ENCODE measurements at places on chromosomes 1 and 21.

DNA sequence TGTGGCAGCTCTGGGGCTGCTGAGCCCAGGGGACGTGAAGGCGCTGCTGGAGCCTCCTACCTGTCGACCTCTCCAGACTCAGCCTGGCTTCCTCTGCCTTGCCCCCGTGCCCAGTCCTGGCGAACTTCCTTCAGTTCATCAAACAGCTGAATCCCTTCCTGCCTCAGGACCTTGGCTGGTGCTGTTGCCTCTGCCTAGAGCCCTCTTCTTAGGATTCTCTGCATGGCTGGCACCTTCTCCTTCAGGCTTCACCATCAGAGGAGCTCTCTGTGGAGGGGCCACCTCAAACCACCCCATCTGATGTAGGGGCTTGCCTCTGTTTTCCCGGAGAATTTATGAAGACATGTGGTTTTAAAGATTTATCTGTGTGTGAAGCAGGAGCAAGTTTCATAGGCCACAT, 23.4 kb upstream of the ATF3 start:
- no peak for DNase-seq

- peak; percentile 19 for DNase-seq
Observed at GRCh38 chr1:152018537-152018936, 18.3 kb downstream of the S100A11 start.

DNA sequence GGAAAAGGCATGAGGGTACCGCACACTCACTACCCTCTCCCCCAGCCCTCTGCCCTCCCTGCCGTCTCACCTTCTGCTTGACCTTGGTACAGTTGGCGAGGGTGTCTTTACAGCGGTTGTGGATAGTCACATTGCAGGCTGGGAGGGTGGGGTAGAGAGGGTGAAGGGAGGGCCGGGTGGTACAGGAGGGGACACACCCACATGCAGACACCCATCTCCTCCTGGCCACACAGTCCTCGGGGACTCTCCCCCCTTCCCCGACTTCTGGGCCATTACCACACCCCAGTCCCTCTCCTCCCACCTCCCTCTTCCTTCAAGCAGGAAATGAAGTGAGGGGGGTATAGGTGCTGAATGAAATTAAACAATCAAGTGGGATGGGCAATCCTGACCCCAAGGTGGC, 11.6 kb downstream of the ARHGEF2 start:
- DNase-seq, result no peak

- DNase-seq, result no peak
Observed at GRCh38 chr1:176159993-176160392, 47.1 kb downstream of the COP1 start.

GRCh38 chr1:47536646-47537118, 98.8 kb downstream of the FOXD2 start:
- no peak for DNase-seq

DNA sequence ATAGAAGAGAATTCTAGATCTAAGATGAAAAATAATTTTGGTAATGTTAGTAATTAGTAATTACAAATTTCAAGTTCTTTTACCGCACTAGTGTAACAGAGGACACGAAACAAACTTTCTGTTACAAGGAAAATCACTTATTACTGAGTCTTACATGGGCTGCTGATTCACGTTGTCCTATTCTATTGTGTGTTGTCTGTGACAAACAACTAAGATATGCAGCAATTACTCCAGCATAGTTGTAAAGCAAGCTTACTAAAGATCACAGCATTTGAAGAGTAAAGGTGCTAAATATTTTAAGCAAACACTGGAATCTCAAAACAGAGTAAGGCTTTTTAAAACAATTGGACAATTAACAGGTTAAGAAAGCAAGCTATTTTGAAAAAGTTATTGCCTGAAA, 502.3 kb downstream of the KCNT2 start:
- DNase-seq, result no peak

GRCh38 chr1:93739472-93739871, 57.8 kb upstream of the BCAR3 start:
- no peak for DNase-seq

DNA sequence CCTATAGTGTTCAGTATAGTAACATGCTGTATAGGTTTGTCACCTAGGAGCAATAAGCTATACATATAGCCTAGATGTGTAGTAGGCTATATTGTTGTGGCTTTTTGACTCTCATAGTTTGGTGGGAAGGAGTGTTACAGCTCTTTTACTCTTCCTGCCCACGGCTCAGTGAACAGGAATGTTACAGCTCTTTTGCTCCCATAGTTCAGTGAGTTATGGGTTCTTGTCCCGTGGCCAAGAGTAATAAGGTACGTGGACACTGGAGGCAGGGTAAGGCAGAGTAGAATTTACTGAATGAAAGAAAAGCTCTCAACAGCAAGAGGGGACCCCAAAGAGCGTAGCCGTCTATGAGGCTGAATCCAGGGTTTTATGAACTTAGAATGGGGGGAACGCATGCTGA, 734.3 kb downstream of the ADGRL2 start:
- DNase-seq, result no peak

GRCh38 chr1:112172294-112172882, 182.9 kb upstream of the KCND3 start:
- DNase-seq, result no peak

DNA sequence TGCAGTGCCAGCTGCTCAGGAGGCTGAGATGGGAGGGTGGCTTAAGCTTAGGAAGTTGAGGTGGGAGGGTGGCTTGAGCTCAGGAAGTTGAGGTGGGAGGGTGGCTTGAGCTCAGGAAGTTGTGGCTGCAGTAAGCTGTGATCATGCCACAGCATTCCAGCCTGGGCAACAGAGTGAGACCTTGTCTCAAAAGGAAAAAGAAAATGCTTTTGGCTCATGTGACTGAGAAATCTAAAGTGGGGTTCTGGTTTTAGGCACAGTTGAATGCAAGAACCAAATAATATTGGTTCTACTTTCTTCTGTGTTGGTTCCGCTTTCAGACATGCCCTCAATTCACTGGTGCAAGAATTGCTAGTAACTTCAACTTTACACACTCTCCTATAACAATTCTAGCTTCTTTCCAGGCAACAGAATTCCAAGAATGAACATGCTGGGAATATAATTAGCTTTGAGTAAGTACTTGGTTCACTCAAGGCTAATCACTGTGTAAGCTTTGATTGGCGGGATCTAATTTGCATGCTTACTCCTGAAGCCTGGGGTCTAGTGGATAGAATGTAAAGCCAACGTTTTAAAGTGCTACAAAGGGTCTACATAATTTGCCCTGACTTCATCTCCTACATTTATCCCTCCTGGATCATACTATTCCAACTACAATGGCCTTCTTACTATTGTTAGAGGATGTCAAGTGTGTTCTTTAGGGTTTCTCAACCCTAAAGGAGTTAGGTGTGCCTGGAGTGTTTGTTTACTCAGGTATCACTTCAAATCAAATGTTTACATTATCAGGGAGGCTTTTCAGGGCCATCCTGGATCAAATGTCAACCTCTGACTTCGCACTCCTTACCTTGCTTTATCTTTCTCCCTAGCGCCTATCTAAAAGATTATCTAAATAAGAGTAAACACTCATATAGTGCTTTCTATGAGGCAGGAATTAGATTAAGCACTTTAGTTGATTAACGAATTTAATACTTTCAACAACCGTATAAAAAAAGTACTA, 115.1 kb downstream of the SLC16A1 start:
- DNase-seq, result no peak

DNA sequence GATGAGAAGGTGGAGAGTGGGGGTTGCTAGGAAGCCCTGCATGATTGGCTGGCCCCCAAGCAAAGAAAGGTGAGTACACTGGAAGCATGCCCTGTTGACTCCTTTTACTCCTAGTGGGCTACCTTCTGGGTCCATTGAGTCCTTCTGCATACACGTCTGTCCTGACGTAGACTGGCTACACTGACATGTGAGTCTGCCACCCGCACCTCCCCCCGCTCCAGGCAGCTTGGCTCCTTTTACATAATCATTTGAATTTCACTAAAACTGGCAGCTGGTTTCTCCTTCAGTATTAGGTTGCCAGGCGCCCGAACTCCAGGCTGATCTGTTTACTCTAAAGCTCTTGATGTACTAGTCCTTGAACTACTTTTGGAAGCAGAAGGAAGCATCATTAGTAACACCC, 8.7 kb downstream of the MRPS21 start:
- no peak for DNase-seq

DNA sequence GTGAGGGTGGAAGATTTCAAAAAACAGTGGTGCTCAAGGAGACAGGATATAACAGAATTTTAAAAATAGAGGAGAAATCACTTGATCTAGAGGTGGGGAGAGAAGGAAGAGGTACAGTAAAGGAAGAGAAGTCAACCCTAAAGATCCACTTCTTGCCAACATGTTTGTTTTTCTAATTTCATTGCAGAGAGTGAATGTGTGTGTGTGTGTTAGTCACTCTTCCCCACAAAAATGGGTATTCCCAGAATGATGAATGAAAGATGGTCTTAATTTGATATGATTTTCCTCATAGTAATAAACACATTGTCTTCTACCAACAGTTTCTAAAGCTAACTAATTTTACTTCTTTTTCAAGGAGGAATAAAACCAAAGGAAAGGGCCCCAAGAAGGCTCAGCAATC, 74.2 kb upstream of the NGF start:
- no peak for DNase-seq

DNA sequence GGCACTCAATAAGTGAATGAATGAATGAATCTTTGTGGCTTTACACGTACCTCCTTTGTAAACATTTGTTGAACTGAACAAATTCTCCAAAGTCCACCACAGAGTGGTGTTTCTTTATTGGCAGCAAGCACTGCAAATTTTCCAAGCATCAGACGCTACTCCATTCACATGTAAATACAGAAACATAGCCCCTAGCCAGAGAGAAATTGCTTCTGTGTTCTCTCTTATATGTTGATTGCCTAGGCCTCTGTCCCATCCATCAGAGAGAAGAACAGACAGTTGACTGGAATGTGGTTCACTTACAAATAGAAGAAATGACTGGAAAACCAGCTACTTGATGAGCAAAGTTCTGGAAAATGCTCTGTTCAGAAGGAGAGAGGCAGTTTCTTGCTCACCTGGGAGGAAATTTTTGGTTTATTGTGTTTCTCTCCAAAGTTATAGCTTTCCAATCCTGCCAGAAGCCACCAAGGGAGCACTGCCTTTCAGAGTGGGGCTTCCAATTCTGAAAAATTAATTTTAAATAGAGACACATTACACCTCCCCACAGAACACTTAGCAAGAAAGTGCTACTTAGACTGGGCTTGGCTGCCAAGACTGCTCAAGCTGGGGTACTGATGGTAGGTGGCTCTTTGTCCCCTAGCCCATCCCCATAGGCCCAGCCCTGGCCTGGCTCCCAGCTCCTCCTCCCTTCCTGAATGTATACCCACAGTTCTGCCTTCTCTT, 18.1 kb upstream of the KIRREL1 start:
- no peak for DNase-seq

- DNase-seq, result no peak
Observed at GRCh38 chr1:239763850-239764249, 327.8 kb upstream of the FMN2 start.

GRCh38 chr21:15686506-15686905, 43.3 kb upstream of the USP25 start:
- DNase-seq, result no peak

GRCh38 chr1:95041491-95042165, 31.1 kb downstream of the ALG14 start:
- DNase-seq, result no peak

DNA sequence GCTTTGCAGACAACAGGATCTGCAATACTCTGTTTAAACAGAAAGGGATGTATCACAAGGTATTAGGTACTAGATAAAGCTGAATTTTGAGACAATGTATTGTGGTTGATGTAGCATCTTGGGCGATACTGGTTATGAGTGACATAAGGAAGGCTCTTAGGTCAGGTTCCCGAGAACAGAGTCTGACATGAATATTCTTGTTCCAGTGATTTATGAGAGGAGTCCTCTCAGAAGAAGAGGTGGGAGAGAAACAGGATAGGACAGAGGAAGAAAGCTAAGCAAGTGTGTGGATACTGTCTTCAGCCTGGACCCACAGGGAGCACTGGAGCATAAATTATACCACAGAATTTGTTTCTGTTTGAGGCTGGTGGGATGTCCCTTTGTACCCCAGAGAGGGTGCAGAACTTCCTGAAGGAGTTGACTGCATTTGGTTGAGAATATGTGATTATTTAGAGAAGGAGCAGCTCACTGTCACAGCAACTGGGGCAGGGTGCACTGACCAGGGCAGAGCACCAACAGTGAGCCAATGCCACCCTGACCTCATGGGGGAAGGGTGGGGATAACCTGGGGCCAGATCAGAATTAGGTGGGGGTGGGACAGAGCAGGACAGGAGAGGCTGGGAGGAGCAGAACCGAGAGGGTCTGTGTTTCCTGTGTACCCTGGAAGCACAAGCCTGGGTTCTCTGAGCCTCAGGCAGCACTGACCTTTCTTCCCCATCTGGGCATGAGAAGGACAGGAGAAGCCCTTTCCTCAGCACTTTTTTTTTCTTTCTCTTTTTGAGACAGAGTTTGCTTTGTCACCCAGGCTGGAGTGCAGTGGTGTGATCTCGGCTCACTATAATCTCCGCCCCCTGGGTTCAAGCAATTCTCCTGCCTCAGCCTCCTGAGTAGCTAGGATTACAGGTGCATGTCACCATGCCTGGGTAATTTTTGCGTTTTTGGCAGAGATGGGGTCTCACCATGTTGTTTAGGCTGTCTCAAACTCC, 36.3 kb upstream of the SLC6A9 start:
- no peak for DNase-seq

DNA sequence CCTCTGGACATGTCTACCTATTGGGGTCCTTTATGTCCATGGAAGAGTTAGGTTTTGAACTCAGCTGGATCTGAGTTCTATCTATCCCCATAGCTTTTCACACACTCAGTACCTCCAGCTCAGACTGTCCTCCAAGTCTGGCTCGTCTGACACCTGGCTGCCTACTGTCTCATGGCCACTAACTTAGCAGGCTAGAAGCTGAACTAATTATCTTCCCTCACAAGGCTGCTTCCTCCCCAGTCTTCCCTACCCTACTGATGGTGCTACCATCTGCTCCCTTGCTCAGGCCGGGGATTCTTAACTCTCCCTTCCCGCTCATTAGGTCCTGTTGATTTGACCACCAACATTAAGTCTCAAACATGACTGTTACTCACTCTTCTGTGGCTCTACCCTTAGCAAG, 13.4 kb downstream of the VANGL2 start:
- DNase-seq, result no peak

All from stimulated activated CD8-positive, alpha-beta memory T cell treated with anti-CD3 and anti-CD28 coated beads, Interleukin-2, amount 100 ng/mL, for 48 hours (primary cell).